BJ (cell line): ENCODE measurements at places on chromosomes 7 and 10.

- no peak for DNase-seq
Measured at GRCh38 chr10:109972372-109973001, 35.3 kb upstream of the ADD3 start.

GRCh38 chr7:44883961-44884620, 1.2 kb downstream of the PURB start:
- no peak for DNase-seq

DNA sequence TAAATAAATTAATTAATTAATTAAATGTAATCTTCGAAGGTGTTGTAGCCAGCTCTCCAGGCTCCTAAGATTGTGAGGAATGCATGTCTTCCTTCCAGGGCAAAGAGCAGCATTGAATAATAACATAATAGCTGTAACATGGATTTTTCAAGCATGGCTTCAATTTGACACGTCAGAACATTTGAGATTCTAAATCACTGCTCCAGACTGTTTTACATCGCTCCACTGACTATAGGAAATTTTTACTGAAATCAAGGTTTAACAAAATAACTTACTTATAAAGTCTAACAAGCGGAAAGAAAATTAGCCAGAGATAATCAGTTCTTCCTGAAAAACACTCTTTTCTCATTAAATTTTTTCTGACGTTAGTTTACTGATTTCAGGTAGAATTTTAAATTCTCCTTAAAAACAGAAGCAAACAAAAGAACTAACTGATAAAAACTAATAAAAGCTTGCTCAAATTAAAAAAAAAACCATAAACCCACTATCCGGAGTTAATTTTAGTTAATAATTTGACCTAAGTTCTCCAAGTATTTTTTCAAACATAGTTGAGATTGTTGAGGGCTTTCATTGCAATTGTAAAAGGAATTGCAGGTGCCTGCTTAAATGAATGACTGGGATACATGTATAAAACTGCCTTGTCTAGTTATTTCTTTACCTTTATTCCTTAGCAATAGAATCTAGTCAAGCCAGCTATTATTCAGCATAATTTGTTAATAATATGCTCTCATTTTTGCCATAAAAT, 51.2 kb upstream of the SGCE start:
- DNase-seq: no peak

DNA sequence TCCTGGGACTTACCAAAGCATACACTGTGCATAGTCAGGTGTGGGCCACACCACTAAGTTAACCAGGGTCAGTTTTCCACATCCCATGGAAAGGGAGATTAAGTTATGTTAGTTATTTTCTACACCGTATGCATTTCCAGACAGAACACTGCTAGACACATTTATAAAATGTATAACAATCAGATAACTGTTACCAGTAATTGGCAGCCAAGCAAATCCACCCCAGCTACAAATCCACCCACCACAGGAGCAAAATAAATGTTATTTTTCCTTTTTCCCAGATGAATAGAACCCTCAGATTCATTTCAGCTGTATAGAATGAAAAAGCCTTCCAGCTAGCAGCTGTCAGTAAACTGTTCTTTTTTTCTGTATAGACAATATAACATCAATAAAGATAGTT, 256.9 kb upstream of the FZD1 start:
- no peak for DNase-seq

DNA sequence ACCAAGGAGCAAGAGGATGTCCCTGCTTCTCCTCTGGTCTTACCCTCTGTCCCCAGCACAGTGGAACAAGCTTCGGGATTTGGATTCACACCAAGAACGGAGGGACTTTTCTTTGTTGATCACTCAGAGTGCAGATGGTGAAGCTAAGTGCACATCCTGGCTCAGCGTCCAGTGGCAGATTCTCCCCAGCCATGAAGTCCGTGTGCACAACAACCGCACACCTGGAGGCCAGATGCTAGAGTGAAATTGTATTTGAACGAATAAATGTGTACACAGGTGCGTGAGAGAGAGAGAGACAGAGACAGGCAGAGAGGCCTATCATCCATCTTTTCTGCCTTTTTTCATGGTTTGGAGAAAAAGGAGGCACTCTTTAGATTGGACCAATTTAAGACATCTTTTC, 31.5 kb downstream of the ASB13 start:
- DNase-seq: no peak

- no peak for DNase-seq
Measured at GRCh38 chr7:42843205-42843800, 68.6 kb downstream of the C7orf25 start.

- DNase-seq: no peak
Measured at GRCh38 chr7:29610086-29610485, 46.5 kb downstream of the PRR15 start.

DNA sequence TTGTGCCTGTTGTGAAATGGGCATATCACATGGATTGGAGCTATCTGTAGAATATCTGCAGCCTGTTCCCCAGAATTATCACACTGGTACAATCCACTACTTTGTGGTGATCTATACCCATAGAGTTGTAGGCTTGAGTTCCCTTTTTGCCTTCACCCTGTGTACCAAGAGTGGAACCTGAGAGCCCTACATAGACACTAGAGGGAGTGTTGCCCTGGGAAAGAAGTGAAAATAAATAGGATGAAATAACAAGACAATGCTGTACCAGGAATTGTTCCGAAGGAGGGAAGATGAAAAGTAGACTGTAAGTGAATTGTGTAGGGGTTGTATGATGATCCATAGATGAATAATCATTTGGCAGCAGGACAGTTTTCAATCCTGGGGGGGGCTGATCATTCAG, 9.0 kb downstream of the SORCS3 start:
- no peak for DNase-seq

- no peak for DNase-seq
Measured at GRCh38 chr10:105714728-105715127, 1073.6 kb downstream of the SORCS3 start.

DNA sequence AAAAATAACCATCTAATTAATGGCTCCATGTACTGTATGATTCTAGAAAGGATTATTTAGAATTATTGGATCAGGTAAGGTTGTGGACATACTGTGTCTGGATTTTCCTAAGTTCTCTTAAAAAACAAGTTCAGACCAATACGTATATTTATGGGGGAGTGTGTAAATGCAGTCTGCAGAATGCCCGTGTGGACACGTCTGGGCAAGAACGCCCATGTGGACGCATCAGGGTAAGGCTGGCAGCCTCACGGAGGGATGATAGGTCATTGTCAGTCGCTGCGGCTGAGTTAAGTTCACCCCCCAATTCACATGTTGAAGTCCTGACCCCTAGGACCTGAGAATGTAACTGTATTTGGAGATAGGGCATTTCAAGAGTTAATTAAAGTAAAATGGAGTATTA, 160.0 kb upstream of the SHH start:
- DNase-seq: no peak

- no peak for DNase-seq
Measured at GRCh38 chr7:104931181-104931781, 82.7 kb upstream of the KMT2E start.
